ENCODE measurements at places on chromosomes 13 and 19. TPM values are rescaled to one million over a fixed set of nuclear protein-coding genes. Genes with fewer than 3 reads are reported as not detected.
A peak's percentile ranks its signal among the peaks of the same experiment; 100 is the strongest.

The ZNF560 gene
- total RNA-seq = not detected

The EFNB2 gene
- 50.0 TPM for total RNA-seq

The ZNF700 gene
- 6.7 TPM for total RNA-seq

The CACNG8 gene
- not detected for total RNA-seq

The LILRA2 gene
- total RNA-seq = not detected

The ELL gene
- 18.3 TPM for total RNA-seq

The KLK3 gene
- not detected for total RNA-seq

GRCh38 chr13:44649834-44650233, 73.7 kb upstream of the TSC22D1 start:
- no peak overlapping the region for H3K4me3 ChIP-seq
- no peak overlapping the region for H3K27ac ChIP-seq
- no peaks in the 10 kb centered on the region for H3K36me3 ChIP-seq
- no peaks in the 10 kb centered on the region for H3K4me1 ChIP-seq

DNA sequence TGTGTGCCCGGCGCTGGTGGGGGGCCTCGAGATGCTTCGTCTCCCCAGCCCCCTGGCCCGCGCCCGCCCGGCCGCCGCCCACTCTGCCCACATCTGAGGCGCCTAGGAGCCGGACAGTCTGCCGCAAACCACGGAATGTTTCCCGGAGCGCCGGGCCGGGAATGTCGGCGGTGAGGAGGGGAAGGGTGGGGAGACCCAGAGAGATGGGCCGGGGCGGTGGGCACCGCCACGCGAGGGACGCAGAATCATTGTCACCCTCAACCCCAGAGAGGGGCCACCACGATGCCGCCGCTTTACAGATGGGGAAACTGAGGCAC, 46.1 kb upstream of the NFIC start:
- no peak overlapping the region for H3K27ac ChIP-seq
- H3K27me3 ChIP-seq = peaks cover 13% of the 10 kb centered on the region
- H3K4me1 ChIP-seq = no peaks in the 10 kb centered on the region

DNA sequence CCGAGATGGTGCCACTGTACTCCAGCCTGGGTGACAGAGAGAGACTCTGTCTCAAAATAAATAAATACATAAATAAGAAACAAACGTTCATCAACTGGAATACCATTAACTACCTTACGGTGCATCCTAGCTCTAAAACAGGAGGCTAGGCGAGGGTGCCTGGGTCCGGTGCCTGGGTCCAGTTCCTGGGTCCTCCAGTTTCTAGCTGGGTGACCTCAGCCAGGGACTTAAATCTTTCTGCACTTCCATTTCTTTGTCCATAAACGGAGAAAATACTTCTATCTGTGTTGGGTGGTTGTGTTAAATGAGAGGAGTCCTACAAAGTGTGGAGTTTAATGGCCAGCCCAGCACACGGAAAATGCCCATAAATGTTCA, 34.0 kb downstream of the RFX2 start:
- peaks cover 33% of the 10 kb centered on the region for H3K4me1 ChIP-seq
- DNase-seq = no peak
- H3K27ac ChIP-seq = peak overlapping the region; percentile 76
- H3K36me3 ChIP-seq = no peaks in the 10 kb centered on the region
- no peak overlapping the region for H3K4me3 ChIP-seq

GRCh38 chr19:12676384-12676792, 5.3 kb downstream of the DHPS start:
- H3K27ac ChIP-seq = peak overlapping the region; percentile 34
- DNase-seq = peak; percentile 94
- no peak overlapping the region for H3K4me3 ChIP-seq
- no peaks in the 10 kb centered on the region for H3K27me3 ChIP-seq
- H3K36me3 ChIP-seq = peaks cover 30% of the 10 kb centered on the region

GRCh38 chr13:103156346-103156998, 90.3 kb upstream of the SLC10A2 start:
- no peak overlapping the region for H3K27ac ChIP-seq
- no peaks in the 10 kb centered on the region for H3K4me1 ChIP-seq
- H3K4me3 ChIP-seq = no peak overlapping the region
- no peaks in the 10 kb centered on the region for H3K36me3 ChIP-seq
- no peak for DNase-seq

- peaks cover 64% of the 10 kb centered on the region for H3K4me1 ChIP-seq
- H3K27me3 ChIP-seq = no peaks in the 10 kb centered on the region
- DNase-seq = no peak
- peak overlapping the region; percentile 94 for H3K4me3 ChIP-seq
Observed at GRCh38 chr13:114128624-114129522, 3.5 kb downstream of the RASA3 start.

- H3K4me3 ChIP-seq = no peak overlapping the region
- H3K27ac ChIP-seq = no peak overlapping the region
- DNase-seq = no peak
Observed at GRCh38 chr19:44597131-44597491, 16.3 kb upstream of the IGSF23 start.

DNA sequence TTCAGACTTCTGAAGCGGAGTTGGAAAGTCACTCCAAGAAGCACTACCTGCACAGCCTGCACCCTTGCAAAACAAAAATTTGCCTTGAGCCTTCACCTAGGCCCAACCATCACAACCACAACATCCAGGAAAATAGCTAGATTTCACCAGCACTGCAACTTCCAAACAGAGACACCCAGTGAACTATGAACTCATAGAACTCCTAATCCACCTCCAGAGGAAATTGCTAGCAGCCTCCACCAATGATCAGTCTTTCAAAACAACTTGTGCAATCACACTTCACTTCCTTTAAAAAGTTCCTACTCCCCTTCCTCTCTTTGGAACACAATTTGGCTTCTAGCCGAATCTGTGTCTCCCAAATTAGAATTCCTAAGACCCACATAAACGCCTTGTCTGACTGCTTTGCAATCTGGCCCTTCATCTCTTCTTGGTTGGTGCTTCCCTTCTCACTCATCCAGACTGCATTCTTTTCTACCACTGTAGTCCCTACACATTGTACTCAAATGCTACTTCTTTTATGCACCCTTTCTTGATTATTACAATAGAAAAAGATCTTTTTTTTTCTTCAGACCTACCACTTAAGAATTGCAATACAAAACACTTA, 489.2 kb upstream of the ARGLU1 start:
- no peak overlapping the region for H3K27ac ChIP-seq
- no peaks in the 10 kb centered on the region for H3K27me3 ChIP-seq
- H3K4me3 ChIP-seq = no peak overlapping the region
- H3K36me3 ChIP-seq = no peaks in the 10 kb centered on the region
- no peak for DNase-seq
- H3K4me1 ChIP-seq = no peaks in the 10 kb centered on the region

GRCh38 chr13:33445476-33445875, 159.9 kb upstream of the STARD13 start:
- H3K27me3 ChIP-seq = no peaks in the 10 kb centered on the region
- peaks cover 2% of the 10 kb centered on the region for H3K4me1 ChIP-seq
- H3K36me3 ChIP-seq = peaks cover 3% of the 10 kb centered on the region
- no peak overlapping the region for H3K4me3 ChIP-seq

DNA sequence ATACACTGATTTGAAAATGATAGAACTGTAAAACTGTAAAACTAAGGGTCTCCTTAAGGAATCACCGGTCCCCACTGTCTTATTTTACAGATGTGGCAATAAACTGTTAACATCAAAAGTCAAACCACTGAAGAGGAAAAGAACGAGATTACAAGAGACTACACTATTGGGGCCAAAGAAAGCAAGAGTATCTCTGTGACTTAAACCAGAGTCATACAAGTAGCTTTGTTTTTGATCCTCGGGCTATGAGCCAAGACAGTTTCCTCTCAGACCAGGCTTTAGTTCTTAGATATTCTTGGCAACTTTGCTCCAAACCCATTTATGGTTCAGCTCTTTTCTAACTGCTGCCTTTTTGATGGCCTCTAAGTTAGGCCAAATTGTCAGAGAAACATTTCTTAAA, 113.8 kb downstream of the TBC1D4 start:
- no peak overlapping the region for H3K4me3 ChIP-seq
- H3K27ac ChIP-seq = peak overlapping the region; percentile 41
- H3K4me1 ChIP-seq = peaks cover 34% of the 10 kb centered on the region
- DNase-seq = no peak

- H3K27me3 ChIP-seq = no peaks in the 10 kb centered on the region
- H3K4me3 ChIP-seq = peak overlapping the region; percentile 83
- DNase-seq = no peak
- peak overlapping the region; percentile 56 for H3K27ac ChIP-seq
- no peaks in the 10 kb centered on the region for H3K36me3 ChIP-seq
Observed at GRCh38 chr19:45507872-45508416, 665 bp downstream of the VASP start.

DNA sequence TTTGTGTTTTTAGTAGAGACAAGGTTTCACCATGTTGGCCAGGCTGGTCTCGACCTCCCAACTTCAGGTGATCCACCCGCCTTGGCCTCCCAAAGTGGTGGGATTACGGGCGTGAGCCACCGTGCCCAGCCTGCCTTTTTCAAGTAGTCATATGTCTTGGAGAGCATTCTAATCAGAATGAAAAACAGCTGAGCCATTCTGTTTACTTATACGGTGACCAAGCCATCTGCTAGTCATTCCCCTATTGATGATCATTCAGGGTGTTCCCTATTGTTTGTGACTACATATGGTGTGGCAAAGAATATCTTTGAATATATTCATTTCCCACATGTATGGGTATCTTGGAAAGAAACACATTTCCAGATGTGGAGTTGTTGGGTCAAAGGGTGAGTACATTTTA, 17.2 kb downstream of the BLOC1S3 start:
- peaks cover 7% of the 10 kb centered on the region for H3K36me3 ChIP-seq
- H3K4me3 ChIP-seq = no peak overlapping the region

- no peak overlapping the region for H3K4me3 ChIP-seq
- H3K4me1 ChIP-seq = peaks cover 3% of the 10 kb centered on the region
- H3K27me3 ChIP-seq = no peaks in the 10 kb centered on the region
- H3K27ac ChIP-seq = no peak overlapping the region
Observed at GRCh38 chr13:41762796-41763195, 198.1 kb downstream of the VWA8 start.

DNA sequence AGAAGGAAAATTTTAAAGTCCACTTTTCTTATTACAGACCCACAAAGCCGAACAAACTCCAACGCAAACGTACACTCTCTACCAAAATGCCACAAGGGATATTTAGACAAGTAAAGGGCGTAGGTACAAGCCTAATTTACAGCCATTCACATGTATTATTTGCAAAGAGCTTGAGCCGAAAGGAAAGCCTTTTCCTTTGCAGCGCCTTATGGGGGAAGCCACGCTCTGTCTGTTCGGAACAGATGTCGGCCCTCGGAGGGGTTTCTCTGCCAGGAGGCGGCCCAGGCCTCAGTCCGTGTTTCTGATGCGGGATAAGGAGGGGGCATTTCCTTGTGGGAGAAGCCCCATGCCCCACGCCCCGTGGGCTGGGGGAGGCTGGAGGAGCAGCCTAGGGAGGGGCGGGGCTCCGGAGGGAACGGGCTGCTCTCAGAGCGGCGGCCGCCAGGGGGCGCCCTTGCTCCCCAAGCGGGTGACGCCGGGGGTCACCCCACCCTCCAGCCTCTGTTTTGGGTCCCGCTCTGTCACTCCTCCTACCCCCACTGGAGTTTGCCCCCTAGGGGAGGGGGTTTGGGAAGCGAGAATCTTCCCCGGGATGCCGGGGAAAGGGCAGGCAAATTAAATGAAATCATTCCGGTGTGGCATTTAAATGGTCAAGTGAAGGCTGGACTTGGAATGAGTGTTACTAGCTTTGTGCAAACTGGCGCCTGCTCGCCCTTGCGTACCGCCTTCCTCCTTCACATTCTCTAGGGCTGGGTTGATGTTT, 2.9 kb downstream of the HTR2A start:
- H3K36me3 ChIP-seq = no peaks in the 10 kb centered on the region
- no peak overlapping the region for H3K27ac ChIP-seq
- peaks cover 15% of the 10 kb centered on the region for H3K4me1 ChIP-seq

DNA sequence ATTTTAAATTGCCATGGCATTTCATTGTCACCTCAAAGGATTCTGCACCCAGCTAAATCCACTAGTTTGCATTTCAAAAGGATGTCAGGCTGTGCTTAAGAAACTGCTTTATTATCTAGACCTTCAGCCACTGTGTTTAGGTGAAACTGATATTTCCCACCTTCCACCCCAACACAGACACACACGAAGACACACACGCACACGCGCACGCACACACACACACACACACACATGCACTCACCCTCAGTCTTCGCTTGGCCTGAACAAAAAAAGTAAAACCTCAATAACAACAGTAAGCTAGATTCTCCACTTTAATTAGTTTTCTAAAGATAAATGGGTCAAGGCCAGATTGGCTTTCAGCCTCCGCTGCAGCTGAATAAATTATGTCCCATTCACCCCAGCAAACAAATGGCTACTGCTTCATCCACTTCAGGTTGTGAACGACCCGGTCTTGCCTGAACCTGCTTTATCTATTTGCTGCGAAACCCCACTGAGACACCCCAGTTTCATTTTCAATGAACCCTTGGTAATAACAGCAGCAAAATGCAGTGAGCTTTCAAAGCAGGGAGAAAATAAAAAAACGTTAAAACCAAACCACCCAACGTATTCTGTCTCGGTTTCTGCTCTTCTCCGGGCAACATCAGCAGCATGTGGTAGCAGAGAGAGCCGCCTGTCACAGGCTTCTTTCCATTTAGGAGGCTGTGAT, 166.8 kb downstream of the DCT start:
- H3K4me1 ChIP-seq = peaks cover 56% of the 10 kb centered on the region
- no peak overlapping the region for H3K27ac ChIP-seq
- H3K27me3 ChIP-seq = no peaks in the 10 kb centered on the region
- no peak for DNase-seq

- H3K27me3 ChIP-seq = no peaks in the 10 kb centered on the region
- H3K36me3 ChIP-seq = no peaks in the 10 kb centered on the region
- DNase-seq = no peak
Observed at GRCh38 chr13:29754473-29754806, 96.0 kb downstream of the UBL3 start.

GRCh38 chr13:98974053-98974452, 3.8 kb downstream of the DOCK9 start:
- H3K27ac ChIP-seq = no peak overlapping the region
- no peak for DNase-seq
- no peaks in the 10 kb centered on the region for H3K36me3 ChIP-seq
- H3K4me3 ChIP-seq = no peak overlapping the region
- peaks cover 43% of the 10 kb centered on the region for H3K4me1 ChIP-seq

- DNase-seq = no peak
- H3K36me3 ChIP-seq = peaks cover 16% of the 10 kb centered on the region
- peak overlapping the region; percentile 76 for H3K27ac ChIP-seq
- H3K4me1 ChIP-seq = peaks cover 38% of the 10 kb centered on the region
- no peaks in the 10 kb centered on the region for H3K27me3 ChIP-seq
Observed at GRCh38 chr19:15418231-15418578, 583 bp downstream of the AKAP8L start.

- no peak for DNase-seq
- H3K27ac ChIP-seq = no peak overlapping the region
- no peaks in the 10 kb centered on the region for H3K27me3 ChIP-seq
Observed at GRCh38 chr19:33447336-33448158, 74.0 kb downstream of the CEBPG start.

DNA sequence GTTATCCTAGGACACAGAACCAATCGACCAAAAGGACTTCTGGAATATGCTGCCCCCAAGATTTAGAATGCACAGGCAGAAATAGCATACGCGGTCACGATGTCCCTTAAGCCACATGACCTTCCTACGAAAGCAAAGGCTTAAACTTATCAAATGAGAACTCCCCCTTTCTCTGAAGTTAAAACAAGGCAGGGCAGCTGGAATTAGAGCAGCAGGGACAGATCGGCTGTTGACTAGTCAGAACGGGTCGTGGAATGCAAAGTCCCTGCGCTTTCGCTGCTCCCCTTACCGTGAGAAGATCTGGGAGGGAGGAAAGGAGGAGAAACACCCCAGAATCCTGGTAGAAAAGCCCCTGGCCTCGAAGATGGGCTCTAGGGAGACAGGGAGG, 799 bp upstream of the USPL1 start:
- no peak overlapping the region for H3K27ac ChIP-seq
- no peak overlapping the region for H3K4me3 ChIP-seq
- peaks cover 14% of the 10 kb centered on the region for H3K4me1 ChIP-seq
- H3K36me3 ChIP-seq = no peaks in the 10 kb centered on the region

Data from osteocyte (in vitro differentiated cells).